Suprapubic skin (tissue), 4 donors: ENCODE measurements at places on chromosomes 4 and X.

GRCh38 chr4:99736846-99737245 lies 79.2 kb upstream of the C4orf54 start:
- DNase-seq, result no peak

- no peak for DNase-seq
Measured at GRCh38 chrX:148700021-148700420, 199.6 kb downstream of the AFF2 start.

GRCh38 chrX:155094468-155095061 lies 23.3 kb downstream of the BRCC3 start:
- DNase-seq, result no peak

DNA sequence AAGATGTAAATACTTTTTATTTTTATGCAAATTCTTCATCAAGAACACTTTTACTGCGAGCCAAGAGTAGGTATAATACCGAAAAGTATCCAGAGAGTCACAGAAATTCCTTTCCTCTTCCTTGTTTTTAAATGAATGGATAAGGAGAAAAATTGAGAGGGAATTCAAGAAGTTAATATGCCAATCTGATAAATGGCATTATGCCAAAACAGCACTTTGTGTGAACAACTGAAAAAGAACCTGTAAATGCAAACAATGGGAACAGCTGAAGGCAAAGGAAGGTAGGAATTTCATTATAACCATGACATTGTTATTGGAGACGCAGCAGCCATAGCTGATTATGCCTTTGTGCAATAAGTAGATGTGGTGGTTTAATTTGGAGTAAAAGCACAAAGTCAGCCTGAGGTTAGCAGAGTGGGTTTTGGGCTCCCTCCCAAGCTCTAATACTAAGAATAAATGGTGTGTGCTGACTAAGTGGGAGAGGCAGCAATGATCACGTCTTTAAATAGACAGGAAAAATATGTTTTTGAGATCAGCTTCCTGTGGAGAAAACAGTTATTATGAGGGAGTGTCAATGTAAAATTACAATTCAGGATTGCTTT lies 209.8 kb upstream of the NDST4 start:
- no peak for DNase-seq

GRCh38 chr4:143858456-143858855 lies 46.9 kb downstream of the GYPE start:
- no peak for DNase-seq
